Activated CD4-positive, alpha-beta T cell treated with anti-CD3 and anti-CD28 coated beads, Interleukin-2, amount 50 U/mL, for 16 hours (primary cell): ENCODE measurements at places on chromosomes 16 and 17.
A peak's percentile ranks its signal among the peaks of the same experiment; 100 is the strongest.

- no peak for DNase-seq
These were observed 624.4 kb upstream of the C16orf82 start for GRCh38 chr16:26442321-26442720.

- DNase-seq = peak; percentile 79
These were observed 10.6 kb upstream of the RFFL start for GRCh38 chr17:35073991-35074627.

GRCh38 chr17:8969901-8970300 lies 4.4 kb upstream of the PIK3R5 start:
- no peak for DNase-seq

DNA sequence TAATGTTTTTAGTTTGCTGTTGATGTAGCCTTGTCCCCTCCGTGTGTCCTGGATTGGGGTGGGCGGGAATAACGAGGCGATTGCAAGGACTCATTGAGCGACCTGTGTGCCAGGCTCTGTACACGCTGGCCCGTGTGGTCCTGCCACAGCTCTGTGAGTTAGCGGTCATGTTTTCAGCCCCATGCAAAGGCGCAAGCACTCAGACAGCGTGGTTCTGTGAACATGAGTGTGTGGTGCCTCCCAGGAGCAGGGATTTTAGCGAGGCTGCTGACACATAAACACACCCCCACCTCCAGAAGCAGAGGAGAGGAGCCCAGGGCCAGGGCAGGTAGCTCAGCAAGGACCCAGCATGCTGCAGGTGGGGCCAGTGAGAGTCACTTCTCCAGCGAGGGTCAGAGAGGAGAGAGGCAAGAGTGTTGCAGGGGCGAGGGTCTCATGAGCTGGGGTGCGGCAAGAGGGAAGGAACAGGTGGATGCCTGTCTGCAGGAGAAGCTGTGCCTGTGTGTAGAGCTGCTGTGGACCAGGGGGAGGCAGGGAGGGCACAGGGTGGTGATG lies 115.3 kb downstream of the OR1D5 start:
- DNase-seq = no peak

DNA sequence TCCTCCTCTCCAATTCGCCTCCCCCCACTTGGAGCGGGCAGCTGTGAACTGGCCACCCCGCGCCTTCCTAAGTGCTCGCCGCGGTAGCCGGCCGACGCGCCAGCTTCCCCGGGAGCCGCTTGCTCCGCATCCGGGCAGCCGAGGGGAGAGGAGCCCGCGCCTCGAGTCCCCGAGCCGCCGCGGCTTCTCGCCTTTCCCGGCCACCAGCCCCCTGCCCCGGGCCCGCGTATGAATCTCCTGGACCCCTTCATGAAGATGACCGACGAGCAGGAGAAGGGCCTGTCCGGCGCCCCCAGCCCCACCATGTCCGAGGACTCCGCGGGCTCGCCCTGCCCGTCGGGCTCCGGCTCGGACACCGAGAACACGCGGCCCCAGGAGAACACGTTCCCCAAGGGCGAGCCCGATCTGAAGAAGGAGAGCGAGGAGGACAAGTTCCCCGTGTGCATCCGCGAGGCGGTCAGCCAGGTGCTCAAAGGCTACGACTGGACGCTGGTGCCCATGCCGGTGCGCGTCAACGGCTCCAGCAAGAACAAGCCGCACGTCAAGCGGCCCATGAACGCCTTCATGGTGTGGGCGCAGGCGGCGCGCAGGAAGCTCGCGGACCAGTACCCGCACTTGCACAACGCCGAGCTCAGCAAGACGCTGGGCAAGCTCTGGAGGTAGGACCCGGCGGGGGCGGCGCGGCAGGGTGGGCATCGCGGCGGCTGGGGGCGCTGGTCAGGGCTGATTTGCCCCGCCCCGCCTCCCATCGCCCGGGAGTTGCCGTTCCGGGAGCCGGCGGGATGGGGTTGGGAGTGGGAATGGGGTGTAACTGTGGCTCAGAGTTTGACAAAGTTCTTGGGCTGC lies 567 bp downstream of the SOX9 start:
- DNase-seq = no peak

GRCh38 chr17:11719203-11719602 lies 120.9 kb downstream of the DNAH9 start:
- no peak for DNase-seq

- DNase-seq = no peak
These were observed 137.1 kb downstream of the GAS7 start for GRCh38 chr17:10061111-10061845.
